Caudate nucleus (tissue), 63 donors: ENCODE measurements at places on chromosomes 13 and 19.
A peak's percentile ranks its signal among the peaks of the same experiment; 100 is the strongest.

DNA sequence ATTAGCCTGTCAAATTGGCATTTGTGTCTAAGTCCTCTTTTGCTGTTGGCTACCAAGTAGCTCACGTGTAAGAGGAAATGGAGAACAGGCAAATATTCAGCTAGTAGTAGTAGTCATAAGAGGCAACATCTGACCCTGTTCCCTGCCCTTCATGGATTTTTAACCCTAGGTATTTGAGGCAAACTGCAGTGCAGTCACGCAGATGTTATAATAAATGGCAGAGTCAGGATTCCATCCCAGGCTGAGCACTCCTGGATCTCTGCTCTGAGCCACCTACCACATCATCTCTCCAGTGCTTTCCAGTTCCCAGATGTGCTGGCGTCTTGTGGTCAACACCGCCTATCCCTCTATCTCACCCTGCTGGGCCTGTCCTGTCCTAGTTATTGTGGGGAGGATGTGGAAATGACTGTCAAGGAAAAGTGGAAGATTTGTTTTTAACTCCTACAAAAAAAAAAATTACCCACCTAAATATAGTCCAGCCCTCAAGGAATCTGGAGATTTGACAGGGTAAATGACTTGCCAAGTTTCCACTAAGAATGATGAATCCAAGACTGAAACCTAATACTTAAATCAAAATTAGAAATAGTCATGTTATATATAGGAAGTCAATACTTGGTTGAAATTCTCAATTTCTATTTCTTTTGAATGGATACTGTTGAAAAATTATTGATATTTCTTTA lies 322.9 kb downstream of the GPC6 start:
- DNase-seq: no peak

DNA sequence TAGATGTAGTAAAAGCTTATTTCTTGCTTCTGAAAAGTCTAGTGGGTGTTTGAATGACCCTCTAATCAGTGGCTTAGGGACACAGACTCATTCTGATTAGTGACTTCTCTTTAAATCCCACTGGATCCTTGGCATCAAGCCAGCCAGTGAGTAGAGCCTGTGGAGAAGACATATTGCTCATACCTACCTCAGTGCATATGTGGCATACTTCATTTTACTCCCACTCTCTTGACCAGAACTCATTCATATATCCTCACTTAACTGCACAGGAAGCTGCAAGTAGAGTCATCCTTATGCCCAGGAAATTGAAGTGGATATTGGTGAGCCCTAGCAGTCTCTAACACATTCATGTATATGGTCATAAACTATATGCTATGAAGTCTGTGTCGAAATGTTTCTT lies 148.3 kb downstream of the PDS5B start:
- DNase-seq: no peak

DNA sequence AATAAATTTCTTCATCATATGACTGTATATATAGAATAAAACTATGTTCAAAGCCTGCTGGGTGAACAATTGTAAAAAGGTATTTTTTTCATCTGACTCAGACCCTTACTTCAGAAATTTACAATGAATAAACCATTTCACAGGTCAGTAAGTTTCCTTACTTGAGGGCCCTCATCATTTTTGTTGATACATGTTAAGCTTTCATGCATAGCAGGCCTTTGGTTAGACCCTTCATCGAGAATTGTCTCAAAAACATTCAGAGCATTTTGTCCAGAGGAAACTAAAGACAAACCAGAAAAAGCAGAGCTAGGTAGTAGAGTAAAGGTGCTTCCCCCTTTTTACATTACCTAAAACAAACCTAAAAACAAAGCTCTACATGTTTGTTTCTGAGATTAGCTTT lies 46.2 kb downstream of the FNDC3A start:
- DNase-seq: no peak

DNA sequence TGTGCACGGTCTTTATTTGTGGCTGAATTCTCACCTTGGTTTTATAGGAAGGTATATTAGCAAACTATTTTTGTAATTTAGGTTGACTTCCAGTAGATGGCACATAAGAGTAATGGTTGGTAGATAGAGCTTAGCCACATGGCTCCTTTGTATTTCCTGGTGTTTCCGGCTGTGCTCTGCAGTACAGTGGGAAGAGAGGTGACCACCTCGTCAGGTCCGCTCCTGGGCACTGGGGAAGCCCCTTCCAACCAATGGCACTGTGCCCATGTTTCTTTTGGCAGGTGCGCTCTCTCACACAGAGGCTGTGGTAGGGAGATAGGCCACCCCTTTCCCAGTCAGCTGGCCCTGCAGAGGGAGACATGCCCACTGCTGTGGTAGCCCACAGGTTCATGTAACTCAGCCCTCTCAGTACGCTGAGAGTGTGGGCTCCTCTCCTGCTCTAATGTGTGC lies 74.3 kb upstream of the ATP12A start:
- DNase-seq: no peak

DNA sequence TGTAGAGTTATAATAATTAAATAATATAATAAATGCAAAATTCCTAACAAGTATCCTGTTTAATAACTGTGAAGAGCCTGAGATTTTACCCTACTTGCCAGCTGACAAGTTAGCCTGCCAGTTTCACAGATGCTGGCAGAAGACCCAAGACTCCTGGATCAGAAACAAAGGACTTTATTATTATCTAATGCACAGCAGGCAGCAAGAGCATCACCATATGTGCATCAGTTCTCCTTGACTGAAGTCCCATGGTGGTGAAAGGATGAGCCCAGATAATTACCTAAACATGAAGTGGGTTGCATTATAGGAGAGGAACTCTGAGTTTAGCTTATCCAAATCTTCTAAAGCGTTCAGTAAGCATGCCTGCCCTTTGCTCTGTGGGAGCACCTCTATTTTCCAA lies 39.1 kb upstream of the MTIF3 start:
- DNase-seq: no peak

GRCh38 chr13:42041011-42041683 lies 7.3 kb upstream of the DGKH start:
- DNase-seq: peak; percentile 46

GRCh38 chr19:35517342-35517741 lies 3.9 kb upstream of the DMKN start:
- no peak for DNase-seq

- no peak for DNase-seq
These were observed 22.4 kb upstream of the SEMA6B start for GRCh38 chr19:4581666-4582553.

DNA sequence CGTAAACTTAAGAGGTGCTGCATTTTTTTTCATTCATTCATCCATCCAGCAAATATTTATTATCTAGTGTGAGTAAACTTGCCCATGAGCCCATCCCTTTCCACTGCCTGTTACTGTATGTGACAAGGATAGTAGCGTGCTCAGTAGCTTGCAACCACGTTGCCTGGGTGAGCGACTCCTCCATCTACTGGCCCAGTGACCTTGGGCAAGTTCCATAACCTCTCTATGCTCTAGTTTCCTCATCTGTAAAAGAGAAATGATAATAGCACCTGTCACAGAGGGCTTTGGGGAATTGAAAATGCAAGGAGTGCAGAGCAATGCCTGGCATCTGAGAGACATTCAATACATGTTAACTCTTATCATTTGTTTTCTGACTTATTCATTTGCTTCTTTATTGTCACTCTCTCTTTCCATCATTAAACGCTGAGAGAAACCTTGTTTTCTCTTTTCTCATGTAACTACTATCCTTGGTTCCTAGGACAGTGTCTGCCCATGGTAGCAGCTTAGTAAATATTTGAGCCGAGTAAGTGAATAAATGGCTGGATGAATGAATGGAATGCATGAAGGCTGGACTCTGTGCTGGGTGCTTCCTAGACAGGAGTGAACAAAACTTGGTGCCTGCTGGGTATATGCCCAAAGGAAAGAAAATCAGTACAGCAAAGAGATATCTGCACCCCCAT lies 19.9 kb downstream of the LRCH1 start:
- DNase-seq: no peak

GRCh38 chr13:110450941-110451730 lies 110.4 kb downstream of the RAB20 start:
- DNase-seq: no peak

GRCh38 chr19:28606269-28607032 lies 606.5 kb downstream of the UQCRFS1 start:
- no peak for DNase-seq

- DNase-seq: no peak
These were observed 96.9 kb downstream of the TBC1D4 start for GRCh38 chr13:75384879-75385707.

GRCh38 chr19:12778017-12778904 lies 2.9 kb upstream of the HOOK2 start:
- DNase-seq: peak; percentile 48

DNA sequence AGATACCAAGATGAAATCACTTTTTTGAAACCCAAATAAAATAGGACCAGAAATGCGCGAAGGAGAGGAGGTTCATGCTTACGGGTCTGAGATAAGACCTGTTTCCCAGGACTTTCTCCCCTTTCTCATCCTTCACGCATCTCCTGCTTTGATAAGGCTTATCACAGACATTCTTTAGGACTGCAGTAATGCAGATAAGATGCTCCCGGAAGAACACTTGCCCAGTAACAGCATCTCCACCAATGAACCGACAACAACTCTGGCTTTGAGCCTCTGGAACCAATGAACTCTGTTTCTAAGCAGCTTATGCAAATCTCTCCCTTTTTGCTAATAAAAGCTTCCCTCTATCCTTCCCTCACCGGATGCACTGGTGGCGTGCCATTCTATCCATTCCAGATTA lies 783.4 kb upstream of the ARGLU1 start:
- DNase-seq: no peak

DNA sequence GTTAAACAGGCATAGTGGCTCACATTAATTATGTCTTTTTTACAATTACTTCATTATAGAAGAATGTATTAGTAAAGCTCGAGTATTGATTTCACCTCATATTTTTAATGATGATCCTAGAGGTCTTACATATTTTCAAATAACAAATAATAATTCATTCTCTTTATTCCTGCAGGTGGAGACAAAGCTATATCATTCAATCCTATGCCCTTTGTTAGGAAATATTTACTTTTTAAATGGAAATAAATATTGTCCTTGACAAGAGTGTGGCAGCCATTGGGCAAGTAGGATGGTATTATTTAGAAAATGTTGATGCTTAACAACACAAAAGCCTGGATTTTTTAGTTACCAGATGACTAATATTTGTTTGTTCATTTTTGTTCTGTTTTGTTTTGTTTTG lies 127.6 kb downstream of the COG6 start:
- DNase-seq: no peak
